ENCODE measurements at places on chromosomes 3 and 15.

- DNase-seq = no peak
Observed at GRCh38 chr15:27743638-27744037, 355.5 kb downstream of the OCA2 start.

GRCh38 chr3:29949940-29950616 is 656.3 kb upstream of the TGFBR2 start:
- DNase-seq = no peak

DNA sequence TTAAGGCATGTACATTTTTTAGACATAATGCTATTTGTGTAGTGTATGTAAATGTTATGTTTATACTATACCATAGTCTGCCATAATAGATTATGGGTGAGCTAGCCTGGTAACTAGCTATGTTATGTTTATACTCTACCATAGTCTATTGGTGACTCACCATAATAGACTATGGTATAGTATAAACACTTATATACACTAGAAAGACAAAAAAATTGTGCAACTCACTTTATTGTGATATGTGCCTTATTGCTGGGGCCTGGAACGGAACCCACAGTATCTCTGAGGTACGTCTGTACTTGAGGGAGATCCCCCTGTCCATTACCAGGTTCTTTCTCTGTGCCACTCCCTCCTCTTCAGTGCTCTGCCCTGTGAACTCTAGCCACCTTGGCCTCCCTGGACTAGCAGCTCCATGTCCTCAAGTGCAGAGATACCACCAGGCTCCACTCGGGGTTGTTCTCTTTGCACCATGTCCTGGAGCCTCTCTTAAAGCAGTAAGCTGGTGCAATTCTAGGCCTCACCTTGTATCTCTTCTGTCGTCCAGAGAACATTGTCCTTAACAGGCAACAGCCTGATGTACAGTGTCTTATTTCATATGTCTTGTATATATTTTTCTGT is 60.8 kb upstream of the PXYLP1 start:
- no peak for DNase-seq

DNA sequence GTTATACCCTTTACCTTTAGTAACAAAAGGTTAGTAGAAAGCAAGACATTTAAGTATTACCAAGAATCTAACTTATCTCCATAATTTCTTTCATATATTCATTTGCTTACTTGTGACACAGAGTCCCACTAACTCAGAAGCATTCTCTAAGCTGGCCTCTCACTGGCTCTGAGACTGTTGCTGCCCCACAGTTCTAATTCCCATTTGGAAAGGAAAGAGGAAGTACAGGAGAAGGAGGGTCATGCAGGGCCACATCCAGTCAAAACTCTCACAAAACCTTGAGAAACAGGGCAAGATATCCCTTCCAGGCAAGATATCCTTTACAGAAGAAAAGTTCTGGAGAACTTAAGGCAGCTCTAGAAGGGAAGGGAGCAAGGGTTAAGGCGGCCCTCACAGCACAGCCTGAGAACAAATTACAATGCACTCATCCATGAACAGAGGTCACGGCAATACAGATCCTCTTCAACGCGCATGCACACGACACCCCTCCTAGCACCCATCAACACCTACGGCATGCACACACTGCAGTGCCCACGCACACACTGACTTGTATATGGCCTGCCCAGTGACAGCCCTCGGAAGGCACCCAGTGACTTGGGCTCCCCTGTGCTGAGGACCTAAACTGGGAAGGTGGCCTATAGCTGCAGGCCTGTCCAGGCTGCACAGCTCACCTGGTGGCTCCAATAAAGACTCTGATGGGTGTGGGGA is 13.0 kb upstream of the MYO5C start:
- DNase-seq = no peak

GRCh38 chr3:72376956-72377710 is 471.1 kb downstream of the SHQ1 start:
- no peak for DNase-seq

DNA sequence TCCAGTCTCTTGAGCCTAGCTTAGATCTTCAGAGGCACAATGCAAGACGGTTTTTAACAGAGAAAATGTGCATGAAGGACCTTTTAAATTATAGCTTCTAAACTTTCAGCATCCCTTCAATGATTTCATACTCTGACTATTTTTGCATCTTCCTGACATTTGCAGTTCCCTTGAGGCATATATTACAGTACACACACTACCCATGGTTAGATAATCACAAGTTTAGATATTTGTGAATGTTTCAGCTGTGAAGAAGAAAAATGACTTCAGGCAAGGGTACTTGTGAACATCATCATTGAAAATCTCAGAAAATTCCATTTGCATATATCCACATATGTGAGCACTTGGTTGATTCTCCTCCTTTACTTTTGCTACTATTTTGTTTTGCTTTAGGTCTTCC is 341.5 kb downstream of the ROBO2 start:
- DNase-seq = no peak
